NCI-H1092 (cell line): ENCODE measurements at places on chromosomes 7 and 10.

- DNase-seq = no peak
Measured at GRCh38 chr10:5291501-5292195, 73.1 kb upstream of the UCN3 start.

DNA sequence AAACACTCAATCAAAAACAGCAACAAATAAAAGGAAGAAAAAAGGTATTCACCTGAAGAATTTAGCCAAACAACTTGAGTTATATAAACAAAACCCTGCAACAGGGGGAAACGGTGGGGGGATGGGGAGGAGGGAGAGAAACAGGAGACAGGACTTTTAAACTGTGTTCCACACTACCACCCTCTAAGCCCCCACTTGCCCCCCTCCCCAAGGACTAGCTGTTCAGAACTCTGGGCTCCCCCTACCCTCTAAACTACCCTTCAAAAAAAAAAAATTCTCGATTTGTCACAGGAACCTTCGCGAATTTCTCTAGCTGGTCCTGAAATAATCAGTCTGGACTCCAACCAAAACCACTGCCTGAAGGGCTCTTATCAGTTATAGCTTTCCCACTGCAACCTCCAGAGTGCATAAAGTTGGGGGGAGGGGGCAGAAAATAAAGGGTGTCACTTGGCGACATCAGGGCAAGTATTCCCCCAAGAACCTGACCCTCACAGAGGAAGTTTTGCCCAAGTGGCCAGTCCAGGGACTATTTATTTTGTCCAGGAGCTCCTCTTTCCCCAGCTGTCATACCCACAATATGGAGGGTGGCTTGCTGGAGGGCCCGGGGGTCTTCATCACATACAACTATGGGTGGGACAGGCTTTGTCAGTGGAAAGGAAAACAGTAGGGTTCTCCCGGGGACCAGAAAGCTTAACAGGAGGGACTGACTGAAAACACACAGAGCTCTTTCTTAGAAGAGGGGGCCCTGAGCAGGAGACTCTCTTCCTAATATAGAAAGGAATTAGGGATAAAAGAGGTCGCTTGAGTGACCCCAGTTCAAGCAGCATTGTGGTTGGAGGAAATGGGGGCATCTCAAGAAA, 1.3 kb downstream of the UBE2H start:
- no peak for DNase-seq

- no peak for DNase-seq
Measured at GRCh38 chr10:132712743-132713142, 73.2 kb downstream of the NKX6-2 start.

- DNase-seq = no peak
Measured at GRCh38 chr7:158809596-158809995, 19.7 kb downstream of the ESYT2 start.

GRCh38 chr10:127833804-127834203, 58.9 kb downstream of the CLRN3 start:
- DNase-seq = no peak

GRCh38 chr7:21256310-21256877, 171.5 kb upstream of the SP4 start:
- peak; percentile 62 for DNase-seq

GRCh38 chr10:23021430-23021829, 73.9 kb upstream of the MSRB2 start:
- no peak for DNase-seq

DNA sequence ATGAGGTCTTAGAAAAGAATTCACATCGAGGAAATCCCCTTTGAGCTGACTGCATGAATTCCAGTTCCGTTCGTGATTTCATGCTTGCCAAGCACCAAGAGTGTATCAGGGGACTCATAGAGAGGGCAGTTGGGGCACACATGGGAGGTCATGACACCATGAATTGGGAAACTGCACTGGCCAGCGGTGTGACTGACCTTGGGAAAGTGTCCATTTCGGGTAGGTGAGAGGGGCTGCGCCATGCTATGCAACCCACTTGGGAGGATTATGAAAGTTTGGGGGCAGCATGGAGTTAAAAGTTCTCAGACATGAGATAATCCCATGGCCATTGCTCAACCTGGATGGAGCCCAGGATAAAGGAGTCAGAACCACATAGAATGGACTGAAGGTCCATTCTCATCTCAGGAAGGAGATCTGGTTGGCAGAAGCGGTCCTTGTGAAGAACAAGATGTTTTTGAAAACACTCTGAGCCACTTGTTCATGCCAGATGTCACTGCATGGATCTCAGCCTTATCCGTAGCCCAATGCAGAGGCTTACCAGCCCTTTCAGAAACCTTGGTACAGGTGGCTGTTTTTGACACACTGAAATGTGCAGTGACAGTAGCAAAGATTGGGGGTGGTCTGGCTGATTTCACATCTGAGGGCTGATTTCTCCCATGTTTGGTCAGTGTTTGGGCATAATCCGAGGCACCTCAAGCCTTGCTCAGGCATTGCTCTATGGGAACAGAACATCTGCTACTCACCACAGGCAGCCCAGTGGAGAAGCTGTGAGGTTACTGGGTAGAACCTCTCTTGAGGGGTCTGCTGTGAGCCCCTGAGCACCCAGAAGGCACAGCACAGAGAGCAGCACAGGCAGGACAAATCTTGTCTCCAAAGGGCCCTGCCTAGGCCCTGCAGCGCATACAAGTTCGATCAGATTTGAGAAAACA, 252.3 kb downstream of the CXCL12 start:
- no peak for DNase-seq

DNA sequence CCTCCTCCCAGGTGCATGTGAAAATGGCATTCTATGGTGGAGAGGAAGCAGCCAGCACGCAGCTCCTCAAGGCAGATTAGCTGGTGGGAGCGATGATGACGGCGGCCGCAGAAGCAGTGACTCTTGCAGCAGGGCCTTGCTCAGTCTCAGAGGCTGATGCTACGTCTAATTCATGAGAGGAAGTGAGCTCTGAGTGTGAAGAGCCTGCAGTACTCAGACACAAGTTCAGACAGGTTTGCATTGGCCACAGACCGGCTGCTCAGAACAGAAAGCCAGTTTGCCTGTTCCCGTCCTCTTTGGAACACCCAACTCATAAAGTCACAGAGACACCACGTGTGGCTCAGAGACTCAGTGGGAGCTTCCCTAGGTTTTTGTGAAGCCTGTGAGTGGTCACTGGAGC, 136.5 kb downstream of the ADARB2 start:
- no peak for DNase-seq

- no peak for DNase-seq
Measured at GRCh38 chr10:86943316-86944030, 13.9 kb downstream of the MMRN2 start.

DNA sequence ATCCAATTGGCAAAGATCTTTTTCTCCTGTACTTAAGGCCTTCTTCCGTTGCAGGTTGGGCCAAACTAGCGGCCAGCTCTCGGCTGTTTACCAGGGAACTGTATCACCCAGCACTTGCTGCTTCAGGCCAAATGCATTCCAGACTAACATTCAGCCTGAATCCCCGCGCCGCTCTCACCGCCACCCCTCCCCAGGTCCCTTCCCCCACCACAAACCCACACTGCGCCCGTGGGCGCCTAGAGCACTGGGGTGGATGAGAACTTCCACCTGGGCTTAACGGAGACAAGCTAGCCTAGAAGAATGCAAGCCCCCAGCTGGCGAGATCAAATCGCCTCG, 676 bp downstream of the TCAF1 start:
- peak; percentile 77 for DNase-seq

DNA sequence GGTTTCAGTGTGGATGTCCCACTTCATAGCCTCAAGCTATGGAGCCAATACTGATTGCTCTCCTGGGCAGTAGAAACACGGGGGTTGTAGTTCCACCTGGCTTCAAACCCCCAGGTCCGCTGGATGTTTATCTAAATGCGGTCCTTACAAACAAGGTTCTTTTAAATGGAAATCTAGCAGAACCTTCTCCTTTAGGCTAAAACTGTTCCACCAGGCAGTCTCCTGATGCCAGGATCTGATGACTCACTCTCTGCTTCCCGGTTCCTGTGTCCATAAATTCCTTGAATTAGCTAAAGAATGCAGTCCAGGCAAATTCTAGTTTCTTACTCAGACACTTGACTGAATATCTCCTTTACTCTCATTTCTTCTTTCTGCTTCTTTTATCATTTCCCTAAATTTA, 108.4 kb upstream of the FAM3C start:
- no peak for DNase-seq

DNA sequence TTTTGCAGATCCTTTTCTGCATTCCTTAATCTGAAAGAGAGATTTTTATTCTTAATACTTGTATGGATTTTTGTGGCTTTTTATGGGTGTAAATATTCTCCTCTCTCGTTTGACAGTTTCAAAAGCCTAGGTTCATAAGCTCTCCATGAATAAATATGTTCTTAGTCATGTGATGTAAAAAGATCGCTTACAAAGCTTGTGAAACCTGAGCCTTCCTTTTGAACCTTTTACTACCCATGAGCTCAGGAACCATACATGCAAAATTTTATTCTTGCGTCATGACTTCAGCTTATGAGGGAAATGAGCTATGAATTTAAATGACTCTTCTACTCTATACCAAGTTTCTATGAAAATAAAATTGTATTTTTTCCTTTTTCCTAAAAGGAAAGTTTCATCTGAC, 98.7 kb downstream of the POLL start:
- DNase-seq = peak; percentile 32

DNA sequence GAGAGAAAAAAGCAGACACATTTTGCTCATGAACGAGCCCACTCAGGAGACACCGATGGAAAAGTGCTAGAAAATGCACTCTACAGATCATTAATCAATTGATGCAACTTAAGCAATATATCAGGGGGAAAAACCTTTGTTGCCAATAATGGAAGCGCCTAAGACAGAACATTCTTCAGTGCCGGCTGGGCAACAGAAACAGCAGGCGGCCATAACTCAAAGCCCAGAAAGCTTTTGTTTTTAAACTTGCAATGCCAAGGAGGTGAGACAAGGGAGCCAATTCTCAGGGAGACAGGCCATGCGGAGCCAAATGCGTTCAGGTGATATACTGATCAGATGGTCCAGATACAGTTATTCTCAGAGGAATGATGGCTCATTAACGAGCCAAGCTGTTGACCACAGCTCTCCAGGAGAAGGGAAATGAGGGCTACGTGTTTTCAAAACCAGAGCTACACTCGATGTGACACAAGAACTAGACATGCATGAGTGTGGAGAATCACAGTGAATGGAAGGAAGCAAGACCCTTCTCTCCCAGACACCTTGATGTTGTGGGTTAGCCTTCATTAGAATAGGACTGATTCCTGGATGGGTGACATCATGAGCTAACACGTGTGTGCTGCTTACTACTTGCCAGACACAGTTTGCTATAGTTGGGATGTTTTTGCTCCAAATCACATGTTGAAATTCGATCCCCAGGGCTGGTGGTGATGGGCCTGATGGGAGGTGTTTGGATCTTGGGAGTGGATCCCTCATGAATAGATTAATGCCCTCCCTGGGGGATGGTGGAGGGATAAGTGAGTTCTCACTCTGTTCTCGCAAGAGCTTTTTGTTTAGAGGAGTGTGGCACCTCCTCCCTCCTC, 79.1 kb upstream of the KCNMA1 start:
- DNase-seq = no peak
